IPS DF 19.7 (cell line): ENCODE measurements at places on chromosomes 1 and 21.

- no peak for DNase-seq
These were observed 31.6 kb upstream of the NUF2 start for GRCh38 chr1:163290025-163290640.

- DNase-seq: no peak
These were observed 30.7 kb upstream of the IGSF5 start for GRCh38 chr21:39714331-39714730.

DNA sequence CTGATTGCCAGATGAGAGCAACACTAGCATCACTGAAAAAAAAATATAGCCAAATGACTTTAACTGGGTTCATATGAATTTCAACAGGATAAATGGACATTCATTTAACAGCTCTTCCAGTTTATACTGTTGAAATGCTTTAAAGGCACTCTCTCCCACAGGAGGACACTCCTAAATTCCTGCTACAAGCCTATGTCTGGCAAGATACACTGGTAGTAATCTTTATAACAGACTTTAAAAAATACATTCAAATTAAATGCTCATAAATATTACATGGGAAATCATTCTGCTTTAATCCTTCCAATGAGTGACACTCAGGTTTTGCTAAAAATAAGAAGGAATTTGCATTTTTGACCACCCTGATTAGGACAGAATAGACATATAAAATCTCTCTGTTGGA is 526.7 kb upstream of the ADAMTS5 start:
- DNase-seq: no peak

GRCh38 chr1:34808051-34808810 is 15.4 kb downstream of the GJA4 start:
- no peak for DNase-seq

DNA sequence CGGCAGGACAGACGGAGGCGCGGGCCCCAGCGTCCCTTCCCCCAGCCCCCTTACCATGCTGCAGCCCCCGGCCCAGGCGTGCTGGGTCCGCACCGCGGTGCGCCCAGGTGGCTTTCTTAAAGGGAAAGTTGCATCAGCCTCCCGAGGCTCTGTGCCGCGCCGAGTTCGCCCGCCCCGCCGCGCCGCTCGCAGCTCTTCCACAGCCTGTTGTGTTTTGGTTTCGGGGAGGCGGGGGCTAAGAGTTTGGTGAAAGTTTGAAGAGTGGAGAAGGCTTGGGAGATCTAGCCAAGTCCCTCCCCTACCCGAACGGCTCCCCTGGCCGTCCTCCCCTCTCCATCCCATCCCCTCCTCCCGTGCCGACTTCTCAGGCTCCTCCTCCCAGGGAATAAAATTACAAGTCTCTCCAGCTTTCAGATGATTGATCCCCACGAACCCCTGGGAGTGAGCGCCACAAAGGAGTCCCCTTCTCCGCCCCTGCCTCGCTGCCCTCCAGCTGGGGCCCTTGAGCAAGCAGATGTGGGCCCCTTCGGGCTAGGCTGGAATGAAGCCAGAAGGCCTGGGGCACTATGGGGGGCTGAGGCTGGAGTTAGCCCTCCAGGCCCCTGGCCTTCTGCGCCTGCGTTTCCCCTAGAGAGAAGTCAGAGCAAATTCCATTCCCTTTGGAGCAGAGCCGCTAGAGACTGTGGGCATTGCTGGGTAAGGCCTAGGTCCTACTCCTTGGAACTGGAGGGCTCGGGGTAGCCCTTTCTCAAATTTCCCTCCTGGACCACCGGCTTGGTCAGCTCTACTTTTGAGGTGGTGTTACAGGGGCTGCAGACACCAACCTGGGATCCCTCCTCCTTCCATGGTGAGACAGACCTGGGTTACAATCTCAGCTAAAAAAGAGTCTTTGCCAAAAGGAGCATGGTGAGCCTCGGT is at the start of gene SLC6A9:
Gene SLC6A9, minus strand, starts transcription at position 211 of the 918 bp plus-strand sequence. CDS start 7,185 bp downstream, outside the sequence.
- no peak for DNase-seq

- DNase-seq: no peak
These were observed 100.0 kb upstream of the NRIP1 start for GRCh38 chr21:15164678-15165303.

- DNase-seq: no peak
These were observed 57.4 kb downstream of the SLX9 start for GRCh38 chr21:44996983-44997936.
